ENCODE measurements at places on chromosomes 2 and 18.

GRCh38 chr2:67572721-67573435 lies 175.7 kb downstream of the ETAA1 start:
- DNase-seq: no peak

GRCh38 chr18:62365420-62365819 lies 40.3 kb downstream of the TNFRSF11A start:
- no peak for DNase-seq

GRCh38 chr2:82795446-82795845 lies 1663.6 kb downstream of the SUCLG1 start:
- no peak for DNase-seq

DNA sequence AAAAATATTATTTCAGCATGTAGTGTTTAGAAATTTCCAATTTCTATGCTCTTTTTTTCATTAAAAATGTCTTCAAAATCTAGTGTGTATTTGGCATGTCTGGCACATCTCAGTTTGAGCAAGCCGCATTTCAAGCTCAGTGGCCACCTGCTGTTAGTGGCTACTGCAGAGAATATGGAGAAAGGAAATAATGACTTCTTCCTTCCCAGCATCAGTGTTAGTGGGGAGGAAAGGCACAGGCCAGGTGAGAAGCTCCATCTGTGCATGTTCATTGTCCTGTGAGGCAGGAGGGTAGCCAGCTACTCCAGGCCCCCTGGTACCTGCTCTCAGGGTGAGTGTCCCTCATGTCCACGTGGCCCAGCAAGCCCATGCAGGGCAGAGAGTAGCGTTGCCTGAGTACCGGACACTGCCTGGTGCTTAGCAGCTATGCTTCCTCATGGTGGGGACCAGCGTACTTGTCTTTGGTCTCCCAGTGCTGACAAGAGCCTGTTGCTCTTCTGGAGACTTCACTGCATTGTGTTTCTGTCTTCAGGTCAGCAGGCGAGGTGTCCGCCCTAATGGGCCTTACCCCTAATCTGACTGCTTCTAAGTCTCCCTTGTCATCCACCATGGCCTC lies 67.4 kb upstream of the CHMP1B start:
- DNase-seq: no peak

DNA sequence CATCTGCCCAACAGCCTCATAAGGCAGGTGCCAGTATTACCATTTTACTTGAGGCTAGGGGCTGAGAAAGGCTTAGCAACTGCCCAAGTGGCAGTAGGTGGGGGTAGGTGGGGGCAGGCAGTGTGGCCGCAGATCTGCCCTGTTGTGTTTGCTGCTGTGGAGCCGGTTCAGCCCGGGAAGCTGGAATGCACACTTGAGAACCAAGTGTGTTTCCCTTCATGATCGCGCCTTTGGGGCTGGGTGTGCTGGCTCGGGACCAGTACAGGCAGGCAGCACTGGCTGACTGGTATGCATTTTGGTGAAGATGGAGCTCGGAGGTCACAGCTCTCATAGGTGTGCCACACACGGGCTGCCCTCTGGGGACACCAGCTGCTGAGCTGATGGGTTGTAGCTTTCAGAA lies 85.1 kb downstream of the CABLES1 start:
- DNase-seq: no peak

DNA sequence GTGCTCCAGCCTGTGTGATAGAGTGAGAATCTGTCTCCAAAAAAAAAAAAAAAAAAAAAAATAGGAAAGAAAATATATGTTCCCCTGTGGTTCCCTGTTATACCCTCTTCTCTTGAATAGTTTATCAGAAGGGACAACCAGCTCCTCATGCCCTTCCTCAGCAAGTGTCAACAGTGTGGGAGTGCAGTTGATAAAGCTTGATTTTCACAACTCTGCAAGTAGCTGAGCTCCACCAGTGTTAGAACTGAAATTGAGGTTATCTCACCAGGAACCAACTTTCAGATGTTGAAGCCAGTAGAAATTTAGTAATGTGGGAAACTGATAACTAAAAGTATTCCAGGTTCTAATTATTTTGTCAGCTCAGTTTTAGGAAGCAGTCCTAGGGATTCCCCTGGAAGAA lies 25.1 kb downstream of the NEDD4L start:
- no peak for DNase-seq

DNA sequence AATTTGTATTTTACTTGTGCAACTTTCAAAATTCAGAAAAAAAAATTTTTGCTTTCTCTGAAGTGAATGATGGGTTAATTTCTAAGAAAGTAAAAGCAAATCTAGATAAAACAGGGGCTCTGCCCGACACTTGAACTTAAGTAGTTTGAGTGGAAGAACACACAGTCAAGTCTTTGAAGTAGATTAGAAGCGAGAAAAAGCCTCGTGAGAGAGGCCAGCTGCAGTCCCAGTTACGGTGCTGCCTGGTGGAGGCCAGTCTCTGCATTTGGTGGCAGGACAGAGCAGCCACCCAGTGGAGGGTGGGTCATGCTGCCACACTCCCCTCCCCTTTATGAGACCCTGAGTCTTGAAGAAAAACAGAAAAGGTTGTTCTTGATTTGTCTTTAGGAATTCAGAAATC lies 81.8 kb downstream of the INPP5D start:
- DNase-seq: no peak

- DNase-seq: no peak
Measured at GRCh38 chr2:184004948-184005672, 593.2 kb upstream of the ZNF804A start.

GRCh38 chr18:6920099-6920955 lies 190.8 kb downstream of the ARHGAP28 start:
- DNase-seq: peak; percentile 1

DNA sequence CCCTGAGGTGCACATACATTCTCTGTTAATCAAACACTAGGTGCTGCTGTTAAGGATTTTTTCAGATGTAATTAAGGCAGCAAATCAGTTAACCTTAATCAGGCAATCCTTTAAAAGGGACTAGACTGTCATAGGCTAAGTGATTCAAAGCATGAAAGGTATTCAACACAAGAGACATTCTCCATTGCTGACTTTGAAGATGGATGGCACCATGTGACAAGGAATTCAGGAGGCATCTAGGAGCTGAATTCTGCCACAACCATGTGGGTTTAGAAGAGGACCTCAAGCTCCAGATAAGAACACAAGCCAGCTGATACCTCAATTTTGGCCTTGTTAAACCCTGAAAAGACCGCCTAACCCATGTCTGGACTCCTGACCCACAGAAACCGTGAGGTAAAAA lies 84.0 kb downstream of the SMAD2 start:
- DNase-seq: no peak

DNA sequence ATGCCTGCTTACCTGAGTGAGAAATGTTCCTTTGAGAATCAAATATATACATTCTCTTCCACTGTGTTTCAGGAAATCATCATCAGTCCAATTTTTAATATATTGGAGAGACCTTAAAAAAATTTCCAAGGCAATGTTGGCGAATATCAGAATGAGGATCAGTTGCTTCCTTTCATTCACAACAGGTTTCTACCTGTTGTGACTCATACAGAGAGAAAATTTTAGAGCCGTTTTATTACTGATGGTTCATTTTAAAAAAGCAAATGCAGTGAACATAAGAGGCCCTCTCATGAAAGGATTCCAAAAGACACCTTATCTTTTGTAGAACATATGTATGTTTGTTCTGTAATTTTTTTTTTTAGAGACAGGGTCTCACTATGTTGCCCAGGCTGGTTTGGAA lies 42.0 kb downstream of the TTC39C start:
- DNase-seq: no peak
